ENCODE measurements at places on chromosomes 5 and 9.

- no peak for DNase-seq
Observed at GRCh38 chr9:107163370-107163769, 119.7 kb upstream of the RAD23B start.

GRCh38 chr5:127840809-127841208, 137.6 kb downstream of the CCDC192 start:
- no peak for DNase-seq

DNA sequence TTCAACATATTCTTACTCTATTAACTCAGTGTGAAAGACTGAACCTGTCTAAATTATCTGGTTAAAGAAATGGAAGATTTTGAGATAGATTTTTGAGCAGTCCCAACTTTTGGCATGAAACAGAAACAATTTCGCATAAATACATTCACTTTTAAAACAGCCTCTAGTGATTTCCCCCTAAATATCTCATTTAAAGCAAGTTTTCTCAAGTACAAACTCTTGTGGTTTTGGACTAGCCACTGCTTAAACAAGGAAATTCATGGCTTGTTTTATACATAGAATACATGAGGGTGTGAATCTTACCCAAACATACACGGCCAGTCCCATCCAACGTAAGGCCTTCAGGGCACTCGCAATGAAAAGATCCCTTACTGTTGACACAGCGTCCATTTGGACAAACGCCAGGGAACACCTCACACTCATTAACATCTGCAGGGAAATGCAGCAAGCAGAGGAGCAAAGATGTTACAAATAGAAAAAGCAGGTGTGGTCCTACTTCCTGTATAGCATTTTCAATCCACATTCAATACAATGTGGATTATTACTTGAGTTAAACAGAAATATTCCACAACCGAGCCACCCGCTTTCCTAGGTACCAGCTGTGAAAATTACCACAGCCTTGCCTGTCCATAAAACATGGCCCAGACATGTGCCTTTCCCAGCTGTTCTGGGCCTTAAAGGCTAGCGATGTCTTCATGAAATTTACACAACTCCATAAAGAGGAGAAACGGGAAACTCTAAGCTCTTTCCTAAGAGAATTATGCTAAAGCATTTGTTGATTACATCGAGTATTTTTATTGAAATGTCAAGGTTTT, 188.8 kb downstream of the FBN2 start:
- DNase-seq: no peak

- DNase-seq: no peak
Observed at GRCh38 chr9:5452286-5452609, 1.9 kb downstream of the CD274 start.

DNA sequence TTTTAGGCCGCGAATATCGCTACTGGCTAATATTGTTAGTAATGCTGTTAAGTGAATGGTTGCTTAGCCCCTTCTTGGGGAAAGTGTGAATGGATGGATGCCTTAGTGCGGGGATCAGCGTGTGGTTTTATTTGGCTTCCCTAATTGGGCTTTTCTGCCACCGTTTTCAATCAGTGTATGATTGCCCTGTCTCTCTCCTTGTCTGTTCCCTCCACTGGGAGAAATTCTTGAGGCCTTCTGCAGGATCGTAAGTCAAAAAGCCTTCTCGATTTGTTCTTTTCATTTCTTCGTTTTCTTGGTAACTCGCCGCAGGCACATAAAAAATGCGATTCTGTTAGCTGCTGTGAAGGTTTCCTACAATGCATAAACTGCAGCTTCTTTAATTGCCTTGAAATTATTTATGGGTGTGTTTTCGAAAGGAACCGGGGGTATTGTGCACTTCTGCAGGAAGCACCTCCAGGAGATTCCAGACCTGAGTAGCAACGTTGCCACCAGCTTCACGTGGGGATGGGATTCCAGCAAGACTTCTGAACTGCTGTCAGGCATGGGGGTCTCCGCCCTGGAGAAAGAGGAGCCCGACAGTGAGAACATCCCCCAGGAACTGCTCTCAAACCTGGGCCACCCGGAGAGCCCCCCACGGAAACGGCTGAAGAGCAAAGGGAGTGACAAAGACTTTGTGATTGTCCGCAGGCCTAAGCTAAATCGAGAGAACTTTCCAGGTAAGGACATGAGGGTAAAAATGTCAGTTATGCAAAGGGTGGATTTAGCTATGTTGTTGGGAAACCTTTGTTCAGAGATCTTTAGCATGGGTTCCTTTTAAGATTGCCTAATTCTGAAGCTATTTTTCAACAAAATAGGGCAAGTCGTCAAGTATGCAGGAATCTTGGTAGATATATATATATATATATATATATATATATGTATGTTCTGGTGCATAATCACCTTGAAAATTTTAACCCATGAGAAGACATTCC, 700 bp downstream of the SKP2 start:
- DNase-seq: no peak

GRCh38 chr5:112691758-112692157, 45.9 kb upstream of the APC start:
- DNase-seq: no peak

- DNase-seq: no peak
Observed at GRCh38 chr5:112372543-112372942, 46.5 kb downstream of the EPB41L4A start.

- no peak for DNase-seq
Observed at GRCh38 chr5:14153932-14154731, 11.0 kb downstream of the TRIO start.

DNA sequence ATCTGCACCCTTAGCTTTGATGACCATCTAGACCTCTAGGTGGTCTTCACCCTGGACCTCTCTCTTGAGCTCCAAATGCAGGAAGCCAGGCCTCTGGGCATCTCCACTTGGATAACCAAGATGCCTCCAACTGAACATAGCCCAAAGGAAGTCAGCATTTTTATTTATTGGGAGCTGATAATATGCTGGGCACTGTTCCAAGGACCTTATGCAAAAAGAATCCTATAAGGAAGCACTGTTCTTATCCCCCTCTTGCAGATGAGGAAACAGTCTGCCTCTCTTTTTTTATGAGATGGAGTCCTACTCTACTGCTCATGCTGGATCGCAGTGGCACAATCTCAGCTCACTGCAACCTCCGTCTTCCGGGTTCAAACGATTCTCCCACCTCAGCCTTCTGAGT, 219.9 kb downstream of the CDK5RAP2 start:
- DNase-seq: no peak

GRCh38 chr9:98327249-98327561, 71.8 kb upstream of the TBC1D2 start:
- DNase-seq: no peak

- no peak for DNase-seq
Observed at GRCh38 chr5:165457859-165458481, 1952.6 kb downstream of the MAT2B start.
